ENCODE measurements at places on chromosomes 1 and 21. TPM values are rescaled to one million over a fixed set of nuclear protein-coding genes. Genes with fewer than 3 reads are reported as not detected.

- H3K36me3 ChIP-seq = peaks cover 7% of the 10 kb centered on the region
- no peaks in the 10 kb centered on the region for H3K27me3 ChIP-seq
- H3K4me1 ChIP-seq = peaks cover 62% of the 10 kb centered on the region
- DNase-seq = no peak
- H3K27ac ChIP-seq = peak overlapping the region; percentile 92
- H3K4me3 ChIP-seq = peak overlapping the region; percentile 88
These were observed 707 bp downstream of the PRCC start for GRCh38 chr1:156767879-156768604.

DNA sequence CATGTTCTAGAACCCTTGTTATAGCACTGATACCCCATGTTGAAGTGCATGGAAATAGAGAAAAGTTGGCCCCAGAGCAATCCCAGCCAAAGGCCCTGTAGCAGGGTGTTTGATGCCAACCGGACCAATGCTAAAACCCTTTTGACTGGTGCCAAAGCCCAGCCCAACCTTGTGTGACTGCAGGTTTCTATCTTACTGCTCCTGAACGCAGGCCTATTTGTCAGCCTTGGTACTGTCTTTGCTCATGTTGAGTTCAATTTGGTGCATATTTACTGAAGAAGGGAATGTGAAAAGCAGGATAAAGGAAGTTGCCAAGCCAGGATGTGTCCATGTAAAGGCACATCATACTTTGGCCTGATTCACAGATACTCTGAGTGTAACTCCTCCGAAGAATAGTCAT is 51.7 kb upstream of the NFASC start:
- H3K4me3 ChIP-seq = no peak overlapping the region
- peaks cover 49% of the 10 kb centered on the region for H3K4me1 ChIP-seq
- no peaks in the 10 kb centered on the region for H3K36me3 ChIP-seq
- no peaks in the 10 kb centered on the region for H3K27me3 ChIP-seq

- no peak for DNase-seq
- no peaks in the 10 kb centered on the region for H3K27me3 ChIP-seq
These were observed 73.3 kb downstream of the OLFML2B start for GRCh38 chr1:161950377-161950776.

DNA sequence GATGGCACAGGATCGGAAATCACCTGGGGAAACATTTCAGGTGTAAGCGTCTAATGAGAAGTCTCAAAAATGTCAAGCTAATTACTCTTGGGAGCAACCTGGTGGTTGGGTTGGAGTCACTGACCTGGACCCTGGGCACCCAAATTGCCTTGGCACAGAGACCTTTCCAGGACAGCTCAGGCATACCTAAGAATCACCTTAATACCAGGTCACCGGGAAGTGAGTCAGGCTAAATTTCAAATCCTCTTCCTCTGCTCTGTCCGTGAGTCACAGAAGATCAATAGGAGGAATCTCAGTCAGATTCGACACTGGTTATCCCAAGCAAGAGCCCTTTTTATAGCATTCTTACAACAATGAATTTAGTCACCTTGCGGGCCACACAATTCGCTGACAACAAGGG is 179.6 kb upstream of the CAMK1G start:
- H3K27me3 ChIP-seq = no peaks in the 10 kb centered on the region
- H3K4me1 ChIP-seq = no peaks in the 10 kb centered on the region
- H3K36me3 ChIP-seq = no peaks in the 10 kb centered on the region

- no peaks in the 10 kb centered on the region for H3K27me3 ChIP-seq
- no peaks in the 10 kb centered on the region for H3K4me1 ChIP-seq
- no peak for DNase-seq
- no peaks in the 10 kb centered on the region for H3K36me3 ChIP-seq
- no peak overlapping the region for H3K27ac ChIP-seq
These were observed 39.6 kb downstream of the ZBTB18 start for GRCh38 chr1:244090645-244091044.

- peaks cover 32% of the 10 kb centered on the region for H3K4me1 ChIP-seq
- no peak overlapping the region for H3K27ac ChIP-seq
- no peak overlapping the region for H3K4me3 ChIP-seq
- H3K27me3 ChIP-seq = no peaks in the 10 kb centered on the region
- H3K36me3 ChIP-seq = no peaks in the 10 kb centered on the region
These were observed 1.8 kb upstream of the ATP8B2 start for GRCh38 chr1:154323493-154323892.

The PLEKHN1 gene
- total RNA-seq = not detected

The KCNE2 gene
- total RNA-seq = not detected
